ENCODE measurements at places on chromosomes 12 and 14. TPM values are rescaled to one million over a fixed set of nuclear protein-coding genes. Genes with fewer than 3 reads are reported as not detected.

Gene LRFN5
- polyA plus RNA-seq: not detected

Gene MYH6
- not detected for polyA plus RNA-seq

Gene NRXN3
- not detected for polyA plus RNA-seq

Gene FAR2
- 0.35 TPM for polyA plus RNA-seq

Gene YEATS4
- polyA plus RNA-seq: 29.8 TPM

Gene NAV3
- 0.11 TPM for polyA plus RNA-seq

Gene KRT3
- polyA plus RNA-seq: not detected

Gene PSMA6
- polyA plus RNA-seq: 210 TPM

Gene MUCL1
- polyA plus RNA-seq: not detected

Gene PTPN21
- polyA plus RNA-seq: not detected

Gene CLMN
- 8.2 TPM for polyA plus RNA-seq

Gene IAPP
- not detected for polyA plus RNA-seq

Gene KRT74
- not detected for polyA plus RNA-seq

Gene UNC79
- not detected for polyA plus RNA-seq

Gene ANGEL1
- polyA plus RNA-seq: 20.7 TPM

Gene RASSF9
- not detected for polyA plus RNA-seq

Gene FAM90A1
- not detected for polyA plus RNA-seq

Gene RASAL1
- polyA plus RNA-seq: not detected

Gene SERPINA1
- 1.4 TPM for polyA plus RNA-seq
